Endothelial cell of umbilical vein (primary cell): ENCODE measurements at places on chromosomes 2 and 18. TPM values are rescaled to one million over a fixed set of nuclear protein-coding genes. Genes with fewer than 3 reads are reported as not detected.
A peak's percentile ranks its signal among the peaks of the same experiment; 100 is the strongest.

Gene TACR1
- polyA plus RNA-seq = not detected in 2 replicates

Gene HOXD11
- polyA plus RNA-seq = not detected in 2 replicates

Gene GCA
- 9.7 and 11.2 TPM in 2 replicates for polyA plus RNA-seq

Gene DNAJC10
- polyA plus RNA-seq = 30.8 and 45.1 TPM in 2 replicates

Gene CIDEA
- not detected in 2 replicates for polyA plus RNA-seq

Gene CHRNG
- polyA plus RNA-seq = not detected in 2 replicates

GRCh38 chr2:197904446-197904845 is 100.1 kb downstream of the PLCL1 start:
- DNase-seq = no peak

DNA sequence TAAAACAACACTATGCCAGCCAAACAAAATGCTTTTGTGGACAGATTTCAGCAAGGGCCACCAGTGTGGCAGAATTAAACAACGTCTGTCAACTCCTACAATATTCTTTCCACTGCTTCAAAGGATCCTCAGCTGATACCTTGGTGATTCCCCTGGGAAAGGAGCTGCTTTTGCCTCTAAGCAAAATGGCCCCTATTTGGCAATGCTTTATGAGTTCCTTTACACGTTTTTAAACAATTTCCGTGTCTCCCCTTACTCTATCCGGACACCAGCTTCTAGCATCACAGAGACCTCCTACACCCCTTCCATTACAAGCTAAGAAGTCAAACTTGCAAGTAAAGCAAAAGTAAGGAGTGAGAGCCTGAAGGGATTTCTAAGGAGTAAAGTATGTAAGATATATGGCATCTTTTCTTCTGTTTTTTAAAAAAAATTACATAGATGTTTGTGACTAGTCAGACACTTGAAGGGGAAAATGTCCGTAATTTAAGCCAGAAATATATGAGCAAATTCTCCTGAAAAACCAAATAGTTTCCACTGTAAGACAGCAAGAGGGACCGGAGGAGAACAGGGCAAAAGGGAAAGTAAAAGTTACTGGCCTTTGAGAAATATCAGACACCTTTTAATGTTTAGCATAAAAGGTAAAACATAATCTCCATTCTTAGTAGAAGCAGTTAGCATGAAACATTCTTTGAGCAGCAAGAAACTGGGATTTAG is 1.9 kb downstream of the SOS1 start:
- DNase-seq = peak; percentile 51

DNA sequence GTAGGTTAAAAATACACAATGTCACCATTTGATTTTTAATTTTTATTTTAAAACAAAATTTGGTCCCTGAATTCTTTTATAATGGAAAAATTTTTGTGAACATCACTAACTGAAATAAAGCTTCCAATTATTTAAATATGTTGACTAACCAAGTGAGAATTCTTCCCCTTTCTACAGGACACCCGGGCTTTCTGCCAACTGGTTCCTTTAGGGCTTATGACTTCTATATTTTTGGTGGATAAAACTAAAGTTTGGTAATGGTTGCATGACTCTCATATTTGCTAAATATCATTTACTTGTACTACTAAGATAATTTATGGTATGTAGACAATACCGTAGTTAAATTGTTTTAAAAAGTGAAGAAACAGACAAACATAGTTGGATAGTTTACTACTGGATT is 291.0 kb upstream of the DOK6 start:
- no peak for DNase-seq

GRCh38 chr2:223235986-223236385 is 184.0 kb downstream of the KCNE4 start:
- peak; percentile 21 for DNase-seq

DNA sequence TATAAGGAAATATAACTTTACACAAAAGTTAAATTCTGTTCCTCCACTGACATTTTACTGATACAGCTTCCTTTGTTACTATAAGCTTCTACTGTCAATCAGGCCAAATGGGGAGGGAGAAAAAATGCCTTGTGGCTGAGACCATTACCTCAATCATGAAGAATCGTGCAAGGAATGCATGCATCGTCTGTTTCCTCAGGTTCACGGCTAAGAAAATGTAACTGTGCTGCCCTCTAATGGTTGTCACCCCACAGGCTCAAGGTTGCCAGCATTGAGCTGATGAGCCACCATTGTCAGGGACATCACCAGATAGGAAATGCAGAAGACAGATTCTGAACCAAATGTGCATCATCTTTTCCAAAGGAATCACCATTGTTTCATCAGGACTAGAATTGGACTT is 426.9 kb downstream of the CDH2 start:
- DNase-seq = peak; percentile 29

DNA sequence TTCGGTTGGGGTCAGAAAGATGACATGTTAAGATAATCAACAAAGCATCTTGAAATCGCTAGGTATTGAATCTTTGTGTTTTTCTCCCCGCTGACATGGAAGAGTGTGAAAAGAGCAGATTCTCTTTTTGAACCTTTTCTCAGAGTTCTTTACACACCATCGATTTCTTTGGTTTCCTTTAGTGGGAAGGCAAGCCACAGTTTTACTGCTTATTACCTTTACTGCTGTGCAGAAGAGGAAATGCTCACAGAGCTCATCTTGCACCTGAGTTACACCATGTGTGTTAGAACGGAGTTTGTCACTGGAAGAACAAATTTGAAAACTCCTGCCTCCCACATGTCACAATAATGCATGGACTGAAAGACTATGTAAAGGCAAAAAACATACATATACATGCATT is 45.3 kb upstream of the PDK1 start:
- no peak for DNase-seq

- DNase-seq = no peak
Observed at GRCh38 chr18:8602040-8602439, 7.2 kb upstream of the RAB12 start.

GRCh38 chr18:28831908-28832307 is 655.0 kb upstream of the CDH2 start:
- no peak for DNase-seq

DNA sequence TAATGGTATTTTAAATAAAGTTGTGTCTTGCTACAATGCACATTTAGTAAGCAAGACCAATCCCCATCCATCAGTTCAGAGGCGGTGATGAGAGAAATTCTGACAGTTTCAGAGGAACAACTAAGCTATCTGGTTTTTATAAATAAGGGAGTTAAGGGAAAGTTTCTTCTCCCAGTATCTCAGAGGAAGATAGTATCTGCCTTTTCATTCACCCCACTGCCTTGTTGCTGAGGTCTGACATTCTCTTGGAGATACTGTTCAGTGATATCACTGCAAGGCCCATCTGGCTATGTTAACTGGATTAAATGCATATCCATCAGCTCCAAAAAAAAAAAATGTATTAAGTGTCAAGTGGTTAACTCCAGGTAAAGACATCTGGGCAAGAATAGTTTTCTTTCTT is 47.9 kb downstream of the RBMS1 start:
- DNase-seq = no peak

DNA sequence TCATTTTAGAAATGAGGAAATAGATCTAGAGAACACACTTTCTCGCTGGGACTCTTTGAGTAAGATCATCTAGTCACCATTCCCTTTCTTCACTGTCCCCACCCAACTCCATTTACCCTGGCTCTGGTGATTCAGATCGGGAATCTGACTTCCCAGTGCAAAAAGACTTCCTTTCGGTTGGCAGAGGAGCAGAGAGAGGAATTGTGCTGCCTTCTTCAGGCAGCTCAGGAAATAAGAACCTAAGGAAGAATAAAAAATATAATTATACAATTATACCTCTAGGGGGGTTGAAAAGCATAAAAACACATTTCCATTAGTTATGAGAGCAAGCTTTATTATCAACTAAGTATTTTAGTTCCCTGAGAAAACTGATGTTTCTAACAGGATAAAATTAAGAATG is 9.3 kb upstream of the MPP4 start:
- peak; percentile 67 for DNase-seq
